Activated CD4-positive, alpha-beta T cell treated with anti-CD3 and anti-CD28 coated beads, Interleukin-2, amount 50 U/mL, for 24 hours (primary cell): ENCODE measurements at places on chromosomes 13 and 19.

- no peak for DNase-seq
Measured at GRCh38 chr13:27919659-27919933, 204 bp upstream of the PDX1 start.

GRCh38 chr19:42252365-42253244 lies 2.3 kb downstream of the ERF start:
- no peak for DNase-seq

DNA sequence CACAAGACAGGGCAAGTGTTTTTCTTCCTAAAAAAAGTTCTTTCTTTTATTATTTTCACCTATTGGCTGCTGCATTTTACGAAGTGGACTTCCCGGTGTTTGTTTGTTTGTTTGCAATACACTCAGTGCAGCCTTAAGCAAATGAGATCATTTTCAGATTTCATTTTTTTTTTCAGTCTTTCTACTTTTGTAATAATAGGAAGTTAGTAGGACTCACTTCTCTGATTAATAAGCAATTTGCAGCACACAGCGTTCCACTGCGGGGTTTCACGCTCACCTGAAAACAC lies 128.3 kb downstream of the STK24 start:
- DNase-seq, result no peak

GRCh38 chr13:52896827-52897659 lies 48.6 kb upstream of the PCDH8 start:
- DNase-seq, result no peak

GRCh38 chr19:46118136-46118535 lies 6.4 kb downstream of the IGFL3 start:
- DNase-seq, result no peak

DNA sequence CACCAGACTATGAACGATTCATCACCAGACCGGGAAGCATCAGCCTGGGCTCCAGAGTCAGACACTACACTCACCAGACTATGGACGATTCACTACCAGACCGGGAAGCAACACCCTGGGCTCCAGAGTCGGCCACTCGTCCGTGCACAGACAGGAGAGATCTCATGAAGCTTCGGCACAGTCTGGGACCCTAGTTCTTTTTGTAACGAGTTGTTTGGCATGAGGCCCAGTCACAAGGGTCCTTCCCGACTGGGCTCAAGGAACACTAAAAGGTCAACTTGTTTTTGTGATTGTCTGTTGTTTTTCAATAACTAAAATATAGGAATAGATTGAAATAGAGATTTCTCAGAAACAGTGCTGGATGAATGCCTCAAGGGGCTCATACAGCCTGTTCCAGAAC lies 1141.6 kb upstream of the MIR17HG start:
- no peak for DNase-seq

DNA sequence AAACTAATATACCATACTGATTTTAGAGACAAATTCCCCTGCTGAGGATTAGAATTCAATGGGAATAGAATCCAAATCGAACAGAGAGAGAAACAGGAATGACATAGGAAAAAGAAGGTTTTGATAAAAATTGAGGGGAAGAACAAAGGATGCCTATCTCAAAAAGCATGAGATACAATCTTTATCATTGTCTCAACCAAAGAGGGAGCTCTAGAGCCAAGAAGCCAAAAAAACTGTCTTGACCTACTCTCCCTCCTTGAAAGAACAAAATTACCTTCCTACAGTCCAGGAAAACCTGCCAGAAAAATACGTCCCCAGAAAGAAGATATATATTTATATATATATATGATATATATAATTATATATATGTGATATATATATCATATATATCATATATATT lies 39.2 kb upstream of the MIR17HG start:
- DNase-seq, result no peak

- no peak for DNase-seq
Measured at GRCh38 chr13:67318398-67318797, 88.3 kb upstream of the PCDH9 start.

DNA sequence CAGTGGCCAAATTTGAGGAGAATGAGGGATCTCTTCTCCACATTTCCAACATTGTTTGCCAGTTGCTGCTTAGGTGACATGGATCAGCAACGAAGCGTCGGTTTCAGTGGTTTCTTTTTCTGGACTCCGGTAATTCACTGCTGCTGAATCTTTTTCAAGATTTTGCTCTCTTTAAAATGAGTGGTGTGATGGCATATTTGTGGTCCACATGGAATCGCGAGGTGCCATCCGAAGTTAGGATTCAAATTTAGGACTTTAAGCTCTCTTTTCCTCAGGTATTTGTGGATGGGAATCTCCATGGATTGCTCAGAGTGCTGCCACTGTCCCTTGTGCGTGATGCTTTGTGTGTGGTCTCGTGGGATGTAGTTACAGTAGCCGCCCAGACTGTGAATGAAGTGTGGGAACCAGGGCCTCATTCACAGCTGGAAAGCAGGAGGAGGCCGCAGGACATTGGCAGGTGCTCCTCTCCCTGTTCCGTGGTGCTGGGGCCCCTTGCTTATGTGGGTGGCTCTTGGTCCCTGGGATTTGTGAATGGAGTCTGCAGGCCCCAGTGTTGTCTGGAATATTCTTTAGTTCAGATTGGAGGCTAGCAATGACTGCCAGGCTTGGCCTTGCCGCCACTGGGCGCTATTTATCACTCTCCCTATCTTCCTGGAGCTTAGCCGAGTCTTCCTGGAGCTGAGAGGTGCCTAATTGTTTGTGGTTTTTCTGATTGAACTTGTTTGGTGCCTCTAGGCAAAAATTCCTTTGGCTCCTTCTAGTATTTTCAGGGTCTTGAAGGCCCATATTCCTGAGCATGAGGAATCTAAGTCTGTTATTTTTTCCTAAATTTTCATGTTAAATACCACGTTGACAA lies 1.5 kb downstream of the ILF3 start:
- no peak for DNase-seq

DNA sequence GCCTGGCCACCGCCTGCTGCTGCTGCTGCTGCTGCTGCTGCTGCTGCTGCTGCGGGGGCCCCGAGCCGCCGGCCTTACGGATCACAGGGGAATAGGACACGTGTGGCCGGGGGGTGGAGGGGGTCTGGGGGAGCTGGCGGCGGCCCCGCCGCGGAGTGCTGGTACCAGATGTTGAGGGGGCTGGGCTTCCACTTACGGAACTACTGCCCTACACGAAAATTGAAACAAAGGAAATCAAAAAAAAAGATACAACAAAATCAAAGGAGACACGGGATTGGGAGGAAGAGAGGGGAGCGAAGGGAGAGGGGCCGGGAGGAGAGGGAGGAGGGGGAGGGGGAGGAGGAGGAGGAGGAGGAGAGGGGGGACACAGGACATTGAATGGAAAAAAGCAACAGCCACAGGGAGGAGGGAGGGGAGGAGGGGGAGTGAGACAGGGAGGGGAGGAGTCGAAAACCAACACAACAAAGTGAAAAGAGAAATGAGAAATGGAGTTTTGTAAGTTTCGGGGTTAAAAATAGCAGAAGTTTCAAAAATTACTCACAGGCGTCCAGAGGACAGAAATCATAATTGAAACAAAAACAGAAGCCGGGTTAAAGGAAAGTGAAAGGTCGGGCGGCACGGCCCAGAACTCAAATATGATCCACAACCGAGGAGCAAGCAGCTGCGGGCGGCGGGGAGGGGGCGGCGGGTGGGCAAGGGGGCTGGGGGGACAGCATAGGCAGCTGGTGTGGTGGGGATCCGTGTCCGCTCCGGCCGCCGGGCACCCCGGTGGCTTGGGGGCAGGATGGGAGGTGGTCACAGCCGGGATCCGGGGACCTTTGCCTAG lies 57.8 kb downstream of the IER2 start:
- DNase-seq, result peak; percentile 39

GRCh38 chr13:51282322-51282721 lies 57.2 kb upstream of the SERPINE3 start:
- DNase-seq, result no peak

DNA sequence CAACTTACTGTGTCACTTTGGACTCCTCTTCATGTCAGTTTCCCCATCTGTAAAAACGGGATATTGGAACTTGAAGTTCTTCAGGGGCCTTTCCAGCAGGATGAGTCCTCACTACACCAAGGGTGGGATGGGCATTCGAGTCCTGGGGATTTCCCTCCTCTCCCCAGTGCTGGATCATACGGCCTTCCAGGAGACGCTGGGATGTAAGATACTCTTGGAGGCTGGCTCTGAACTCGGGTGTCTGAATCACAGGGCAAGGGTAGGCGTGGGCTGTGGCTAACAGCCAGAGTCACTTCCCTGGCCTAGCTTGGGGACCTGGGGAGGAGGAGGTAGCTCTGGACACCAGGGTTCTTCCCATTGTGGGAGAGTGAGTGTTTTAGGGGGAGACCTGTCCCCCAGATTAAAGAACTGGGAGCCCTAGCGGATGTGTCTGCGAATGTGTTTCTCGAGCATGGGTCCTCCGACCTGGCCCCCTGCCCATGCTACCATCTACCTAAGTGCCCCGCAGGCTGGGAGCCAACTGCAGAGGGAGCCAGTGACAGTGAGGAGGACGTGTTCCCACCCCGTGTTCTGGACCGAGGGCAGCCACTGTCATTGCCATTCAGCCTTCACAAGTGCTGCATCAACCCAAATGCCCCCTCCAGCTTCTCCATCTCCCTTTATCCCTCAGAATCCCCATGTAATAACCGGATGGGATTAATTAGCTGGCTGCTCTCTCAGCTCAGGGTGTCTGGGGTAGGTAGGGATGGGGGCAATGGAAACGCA lies 2.4 kb upstream of the CYTH2 start:
- no peak for DNase-seq

GRCh38 chr19:7272856-7273578 lies 21.2 kb downstream of the INSR start:
- no peak for DNase-seq

DNA sequence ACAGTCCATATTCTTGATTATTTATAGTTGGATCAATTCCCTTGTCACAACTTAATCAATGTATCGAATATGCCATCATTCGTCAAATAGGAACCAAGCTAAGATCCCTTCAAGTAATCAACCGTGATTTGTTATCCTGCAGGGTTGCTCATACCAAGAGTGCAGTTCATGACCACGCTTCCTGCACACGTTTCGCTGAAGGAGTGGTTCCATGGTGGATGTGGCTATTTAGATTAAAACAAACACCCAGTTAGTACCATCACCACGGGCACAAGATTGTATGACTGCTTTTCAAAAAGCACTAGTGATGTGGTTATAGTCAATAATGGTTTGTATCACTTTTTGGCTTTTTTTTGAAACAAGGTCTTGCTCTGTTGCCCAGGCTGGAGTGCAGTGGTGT lies 41.1 kb upstream of the CCNE1 start:
- DNase-seq, result no peak

DNA sequence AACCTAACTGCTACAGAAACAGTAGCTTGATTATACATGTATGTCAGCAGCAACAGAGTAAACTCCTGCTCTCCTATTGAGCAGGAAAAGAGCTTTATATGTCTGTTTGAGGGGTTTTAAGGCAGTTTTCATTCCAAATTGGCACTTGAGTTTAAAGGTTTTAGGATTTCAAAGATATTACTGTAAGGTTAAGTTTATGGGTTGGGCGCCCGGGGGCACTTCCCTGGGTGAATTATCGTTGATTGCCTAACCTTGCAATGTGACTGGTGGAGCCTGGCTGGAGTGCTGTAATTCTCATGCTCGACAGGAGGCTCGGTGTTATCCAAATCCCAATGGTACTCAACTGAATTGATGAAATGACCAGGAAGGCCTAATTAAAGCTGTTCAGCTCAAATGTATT lies 1586.1 kb downstream of the OLFM4 start:
- no peak for DNase-seq

GRCh38 chr13:113034451-113035212 lies 65.6 kb downstream of the MCF2L start:
- DNase-seq, result no peak

- peak; percentile 18 for DNase-seq
Measured at GRCh38 chr19:924553-925086, 1.2 kb upstream of the ARID3A start.

DNA sequence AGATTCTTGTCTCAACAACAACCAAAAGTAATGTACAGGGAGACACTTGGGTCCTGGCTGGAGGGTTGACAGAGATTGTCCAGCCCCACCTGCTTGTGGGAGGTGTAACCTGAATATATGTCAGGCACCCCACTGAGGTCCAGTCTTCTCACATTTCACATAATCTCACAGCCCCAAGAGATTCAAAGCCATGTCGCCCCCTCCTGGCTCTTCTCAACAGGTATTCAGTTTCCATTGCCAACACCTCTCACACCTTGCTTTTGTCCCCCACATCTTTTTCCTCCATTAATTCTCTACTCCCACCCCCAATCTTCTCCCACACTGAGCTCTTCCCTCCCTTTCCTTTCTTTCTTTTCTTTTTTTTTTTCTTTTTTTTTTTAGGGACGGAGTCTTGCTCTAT lies 11.2 kb downstream of the UNC13A start:
- no peak for DNase-seq

DNA sequence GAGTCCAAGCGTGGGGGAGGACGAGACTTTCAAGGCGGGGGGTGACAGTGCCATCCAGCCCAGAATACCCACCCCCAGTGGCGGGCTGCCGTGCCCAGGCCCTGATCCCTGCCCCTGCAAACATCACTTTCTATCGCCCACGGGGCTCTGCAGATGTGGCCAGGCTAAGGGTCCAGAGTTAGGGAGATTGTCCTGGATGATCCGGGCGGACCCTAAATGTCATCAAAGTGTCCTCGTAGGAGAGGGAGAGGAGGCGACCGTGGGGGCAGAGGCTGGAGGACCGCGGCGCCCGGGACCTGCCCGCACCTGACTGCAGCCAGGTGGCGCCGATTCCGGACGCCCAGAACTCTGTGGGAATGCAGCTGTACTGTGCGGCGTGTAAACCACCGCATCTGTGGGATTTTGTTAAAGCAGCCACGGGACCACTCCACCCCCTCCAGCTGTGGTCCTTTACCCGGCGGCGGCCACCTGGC lies 32.4 kb downstream of the GJA3 start:
- DNase-seq, result no peak

DNA sequence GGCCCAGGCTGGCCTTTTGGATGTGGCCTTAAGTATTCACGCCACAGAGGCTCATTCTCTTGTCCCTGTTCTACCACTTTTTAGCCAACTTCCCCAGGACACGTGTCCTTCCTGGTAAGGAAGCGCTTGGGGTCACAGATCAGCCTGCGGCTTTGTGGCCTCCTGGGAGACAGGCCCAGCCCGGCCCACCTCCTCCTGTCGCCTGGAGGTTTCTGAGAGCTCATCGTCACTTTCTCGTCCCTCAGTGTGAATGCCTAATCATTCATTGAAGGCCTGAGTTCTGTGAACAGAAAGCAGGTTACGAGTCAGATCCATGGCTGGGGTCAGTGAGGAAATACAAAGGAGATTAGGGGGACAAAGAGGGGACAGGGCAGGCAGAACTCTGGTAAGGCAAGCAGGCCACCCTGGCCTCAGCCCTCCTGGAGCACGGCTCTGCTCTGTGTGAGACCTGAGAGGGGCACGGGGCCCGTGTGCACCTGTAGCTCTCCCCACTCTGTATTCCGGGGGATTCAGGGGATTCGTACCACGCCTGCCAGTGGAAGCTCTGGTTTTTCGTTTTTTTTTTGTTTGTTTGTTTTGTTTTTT lies 38.6 kb upstream of the TSHZ3 start:
- no peak for DNase-seq
